Esophagus squamous epithelium (tissue), 5 donors: ENCODE measurements at places on chromosomes 6 and 20. TPM values are rescaled to one million over a fixed set of nuclear protein-coding genes. Genes with fewer than 3 reads are reported as not detected.
A peak's percentile ranks its signal among the peaks of the same experiment; 100 is the strongest.

DNA sequence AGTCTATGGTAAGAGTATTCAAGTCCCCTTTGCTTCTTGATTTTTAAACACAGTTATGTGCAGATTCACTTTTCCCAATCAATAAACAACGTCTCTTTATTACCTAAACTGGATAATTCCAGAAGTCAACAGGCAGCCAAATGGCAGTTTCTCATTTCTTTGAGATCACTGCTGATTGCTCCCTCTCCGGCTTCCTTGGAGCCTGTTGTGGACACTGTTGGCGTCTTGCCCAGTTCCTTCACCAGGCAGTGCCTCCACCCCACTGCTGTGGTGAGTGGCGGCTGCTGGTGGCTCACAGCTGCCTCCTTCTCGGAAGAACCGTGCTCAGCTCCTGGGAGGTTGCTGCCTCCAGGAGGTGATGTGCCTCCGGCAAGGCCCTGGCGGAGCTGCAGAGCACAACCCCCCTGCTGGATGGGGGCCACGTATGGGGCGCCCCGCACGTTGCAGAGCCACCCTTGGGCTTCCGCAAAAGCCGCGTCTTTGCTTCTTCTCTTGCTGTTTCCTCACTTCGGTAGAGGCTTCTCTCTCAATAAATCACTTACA, 105.1 kb upstream of the CNKSR3 start:
- no peak for DNase-seq
- H3K27me3 ChIP-seq, result no peaks in the 10 kb centered on the region
- no peak overlapping the region for H3K4me3 ChIP-seq
- H3K27ac ChIP-seq, result no peak overlapping the region
- H3K4me1 ChIP-seq, result peaks cover 10% of the 10 kb centered on the region

- DNase-seq, result no peak
- no peak overlapping the region for H3K27ac ChIP-seq
- peaks cover 6% of the 10 kb centered on the region for H3K4me1 ChIP-seq
Measured at GRCh38 chr6:11497881-11498280, 39.7 kb upstream of the TMEM170B start.

The PTK6 gene
- total RNA-seq, result 133 TPM

DNA sequence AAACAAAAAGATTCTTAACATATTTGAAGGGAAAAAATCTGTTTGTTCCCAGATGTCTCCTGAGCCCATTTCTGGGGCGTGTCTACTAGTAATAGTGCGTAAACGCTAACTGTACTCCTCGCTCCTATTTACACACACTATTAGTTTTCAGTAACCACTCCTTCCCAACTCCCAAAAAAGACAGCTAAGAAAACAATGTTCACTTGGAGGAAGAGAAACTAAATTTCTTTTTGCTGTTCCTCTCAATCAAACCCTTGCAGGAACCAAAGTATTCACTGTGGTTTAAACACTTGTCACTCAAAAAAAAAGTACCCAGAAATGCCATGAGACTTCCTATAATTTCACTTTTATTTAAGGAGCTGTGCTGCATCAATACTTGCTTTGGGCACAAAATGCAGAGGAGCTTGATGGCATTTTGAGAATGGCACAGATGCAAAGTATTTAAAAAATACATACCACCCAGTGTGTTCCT, 118.2 kb downstream of the BACH2 start:
- H3K27me3 ChIP-seq, result no peaks in the 10 kb centered on the region
- peaks cover 19% of the 10 kb centered on the region for H3K4me1 ChIP-seq
- no peaks in the 10 kb centered on the region for H3K36me3 ChIP-seq
- DNase-seq, result no peak
- no peak overlapping the region for H3K27ac ChIP-seq
- H3K4me3 ChIP-seq, result no peak overlapping the region

The ASCC3 gene
- total RNA-seq, result 46.2 TPM

The C20orf141 gene
- total RNA-seq, result not detected

DNA sequence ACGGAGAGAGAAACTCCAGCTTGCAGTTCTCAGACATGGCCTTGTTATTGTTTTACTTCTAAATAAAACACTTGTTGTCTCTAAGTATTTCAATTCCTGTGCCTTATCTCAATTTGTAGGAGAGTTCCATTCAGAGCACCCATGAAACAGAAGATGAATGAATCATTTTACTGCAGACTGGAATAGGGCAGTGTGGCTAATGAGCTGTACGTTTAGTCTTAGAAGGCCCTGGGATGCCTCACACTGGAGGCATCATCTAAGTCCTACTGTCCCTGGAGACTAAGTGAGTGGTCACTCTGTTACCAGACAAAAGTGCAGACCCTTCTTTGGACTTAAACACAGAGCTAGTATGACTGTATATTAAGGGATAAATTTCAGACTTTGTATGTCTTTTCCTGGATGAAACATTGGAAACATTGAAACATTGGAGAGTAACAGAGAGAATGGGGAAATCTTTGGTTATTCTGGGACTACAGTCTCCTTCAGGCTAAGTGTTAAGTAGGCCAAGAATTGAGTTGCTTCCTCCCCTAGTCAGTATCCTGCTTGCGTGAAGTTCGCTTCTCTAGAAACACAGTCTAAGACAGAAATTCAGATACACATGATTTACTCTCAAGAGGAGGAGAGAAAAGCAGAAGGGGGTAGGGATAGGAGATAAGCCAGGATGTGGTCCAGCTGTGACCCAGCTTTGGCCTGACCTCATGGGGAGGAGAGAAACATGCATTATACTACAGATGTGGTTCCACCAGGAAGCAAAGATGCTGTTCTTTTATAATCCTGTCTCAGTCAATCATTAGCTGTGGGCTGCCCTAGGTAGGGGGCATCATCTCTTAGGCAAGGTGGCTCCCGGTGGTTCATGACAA, 167.4 kb upstream of the BMP2 start:
- no peak overlapping the region for H3K4me3 ChIP-seq
- DNase-seq, result no peak
- H3K27ac ChIP-seq, result no peak overlapping the region
- no peaks in the 10 kb centered on the region for H3K36me3 ChIP-seq
- peaks cover 10% of the 10 kb centered on the region for H3K4me1 ChIP-seq

DNA sequence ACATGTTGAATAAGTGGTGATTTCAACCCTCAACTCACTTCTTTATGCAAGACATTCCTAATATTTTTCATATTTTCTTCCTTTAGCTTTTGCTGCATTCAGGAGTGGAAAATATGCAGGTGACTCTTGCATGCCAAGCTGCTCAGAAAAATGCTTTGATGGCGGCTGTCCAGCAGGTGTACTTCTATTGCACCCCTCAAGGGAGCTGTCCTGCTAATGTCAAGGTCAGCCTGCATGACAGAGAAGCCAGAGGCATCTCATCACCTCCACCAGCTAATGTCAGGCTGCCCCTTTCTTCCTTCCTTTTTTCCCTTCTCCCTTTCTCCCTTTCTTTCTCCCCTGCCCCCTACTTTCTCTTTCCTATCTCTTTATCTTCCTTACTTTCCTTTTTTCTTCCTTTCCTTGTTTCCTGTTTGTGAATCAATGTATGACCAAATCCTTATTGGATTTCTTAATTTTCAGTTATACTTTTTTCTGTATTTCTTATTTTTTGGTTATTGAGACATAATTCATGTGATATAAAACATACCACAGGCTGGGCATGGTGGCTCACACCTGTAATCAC, 112.2 kb downstream of the CD164 start:
- H3K4me3 ChIP-seq, result no peak overlapping the region
- no peaks in the 10 kb centered on the region for H3K4me1 ChIP-seq
- DNase-seq, result no peak
- H3K36me3 ChIP-seq, result no peaks in the 10 kb centered on the region

DNA sequence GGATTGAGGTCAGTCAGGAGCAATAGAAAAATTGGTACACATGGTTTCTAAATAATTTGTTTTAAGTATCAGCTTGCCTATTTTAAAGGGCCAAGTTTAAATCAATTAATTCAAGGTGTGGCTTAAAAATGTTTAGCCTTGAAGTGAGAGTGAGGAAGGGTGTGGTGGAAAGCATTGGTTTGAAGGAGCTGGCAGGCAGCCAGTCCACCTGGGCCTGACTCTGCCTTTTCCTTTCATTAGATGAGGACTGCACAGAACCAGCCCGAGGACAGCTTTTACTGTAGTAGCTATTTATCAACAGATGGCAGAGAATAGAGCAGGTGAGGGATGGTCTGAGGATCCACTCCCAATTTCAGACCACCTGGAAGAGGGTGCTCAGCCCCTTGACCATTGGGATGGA, 42.4 kb downstream of the DHX35 start:
- peaks cover 2% of the 10 kb centered on the region for H3K36me3 ChIP-seq
- DNase-seq, result no peak
- no peak overlapping the region for H3K4me3 ChIP-seq
- H3K4me1 ChIP-seq, result peaks cover 58% of the 10 kb centered on the region
- H3K27ac ChIP-seq, result peak overlapping the region; percentile 47

DNA sequence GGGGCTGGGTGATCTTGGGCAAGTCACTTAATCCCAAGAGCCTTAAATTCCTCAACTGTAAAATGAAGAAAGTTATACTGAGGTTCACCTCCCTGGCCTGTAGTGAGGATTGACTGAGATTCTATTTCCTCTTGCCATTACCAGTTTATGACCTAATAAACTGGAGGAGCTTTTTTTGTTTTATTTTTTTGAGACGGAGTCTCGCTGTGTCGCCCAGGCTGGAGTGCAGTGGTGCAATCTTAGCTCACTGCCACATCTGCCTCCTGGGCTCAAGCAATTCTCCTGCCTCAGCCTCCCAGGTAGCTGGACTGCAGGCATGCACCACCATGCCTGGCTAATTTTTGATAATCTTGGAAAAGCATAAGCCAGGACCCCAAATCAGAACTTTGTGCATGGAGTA, 161.4 kb upstream of the SNX9 start:
- peaks cover 4% of the 10 kb centered on the region for H3K36me3 ChIP-seq
- H3K27me3 ChIP-seq, result no peaks in the 10 kb centered on the region
- H3K4me1 ChIP-seq, result no peaks in the 10 kb centered on the region
- H3K4me3 ChIP-seq, result no peak overlapping the region

DNA sequence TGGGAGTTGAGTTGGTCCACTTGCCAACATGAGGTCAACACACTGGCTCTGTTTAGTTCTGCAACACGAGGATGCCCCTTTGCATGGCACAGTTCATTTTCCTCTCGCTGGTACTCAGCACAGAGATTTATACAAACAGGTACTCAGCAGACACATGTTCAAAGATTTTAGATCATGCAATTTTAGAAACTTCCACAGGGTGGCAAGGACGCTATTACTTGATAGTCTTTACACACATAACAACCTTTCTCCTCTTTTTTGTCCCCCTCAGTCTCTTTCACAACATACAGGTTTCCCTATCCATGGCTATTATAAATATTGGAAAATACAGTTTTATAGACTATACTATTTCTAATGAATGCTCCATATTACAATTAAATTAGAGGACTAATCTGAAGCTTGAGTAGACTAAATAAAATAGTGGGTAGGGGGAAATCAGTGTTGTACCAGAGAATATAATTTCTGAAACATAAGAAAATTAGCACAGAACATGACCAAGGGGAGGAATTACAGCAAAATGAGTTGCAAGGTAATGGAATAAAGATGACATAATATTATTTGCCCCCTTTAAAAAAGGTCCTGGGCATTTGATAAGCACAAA, 331.8 kb upstream of the BTBD3 start:
- no peaks in the 10 kb centered on the region for H3K36me3 ChIP-seq
- no peaks in the 10 kb centered on the region for H3K27me3 ChIP-seq
- no peak overlapping the region for H3K4me3 ChIP-seq
- H3K27ac ChIP-seq, result no peak overlapping the region

The ANGPT4 gene
- 0.38 TPM for total RNA-seq

GRCh38 chr6:113094779-113095178, 747.6 kb downstream of the RFPL4B start:
- no peaks in the 10 kb centered on the region for H3K4me1 ChIP-seq
- no peak overlapping the region for H3K4me3 ChIP-seq

GRCh38 chr6:137493218-137494038, 766 bp downstream of the OLIG3 start:
- DNase-seq, result no peak
- H3K27ac ChIP-seq, result no peak overlapping the region
- H3K27me3 ChIP-seq, result peaks cover 36% of the 10 kb centered on the region
- no peaks in the 10 kb centered on the region for H3K36me3 ChIP-seq
- peak overlapping the region; percentile 21 for H3K4me3 ChIP-seq
- peaks cover 29% of the 10 kb centered on the region for H3K4me1 ChIP-seq

The RSPO3 gene
- total RNA-seq, result 1.1 TPM

The GSTA3 gene
- total RNA-seq, result not detected

The SAMHD1 gene
- total RNA-seq, result 17.0 TPM
